IMR-90 (cell line): ENCODE measurements at places on chromosomes 3 and 15.

DNA sequence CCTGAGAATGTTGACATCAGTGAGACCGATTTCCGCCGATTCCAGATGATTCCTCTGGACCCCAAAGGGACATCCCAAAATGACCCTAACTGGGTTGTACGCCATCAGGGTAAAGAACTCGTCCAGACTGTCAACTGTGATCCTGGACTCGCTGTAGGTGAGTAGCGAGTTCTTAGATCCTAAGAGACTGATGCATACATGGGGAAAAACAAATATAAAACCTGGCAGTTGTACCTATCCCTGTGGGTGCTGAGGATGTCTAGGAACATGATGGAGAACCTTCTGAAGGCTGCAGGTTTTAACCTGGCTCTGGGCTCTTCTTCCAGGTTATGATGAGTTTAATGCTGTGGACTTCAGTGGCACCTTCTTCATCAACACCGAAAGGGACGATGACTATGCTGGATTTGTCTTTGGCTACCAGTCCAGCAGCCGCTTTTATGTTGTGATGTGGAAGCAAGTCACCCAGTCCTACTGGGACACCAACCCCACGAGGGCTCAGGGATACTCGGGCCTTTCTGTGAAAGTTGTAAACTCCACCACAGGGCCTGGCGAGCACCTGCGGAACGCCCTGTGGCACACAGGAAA lies 12.3 kb downstream of the THBS1 start:
- peak; percentile 34 for DNase-seq

- DNase-seq: no peak
Measured at GRCh38 chr3:124592658-124593441, 137.4 kb upstream of the UMPS start.

GRCh38 chr3:14415501-14415900 lies 13.1 kb downstream of the SLC6A6 start:
- DNase-seq: peak; percentile 53

GRCh38 chr15:60708684-60709083 lies 229.7 kb upstream of the ICE2 start:
- peak; percentile 99 for DNase-seq

DNA sequence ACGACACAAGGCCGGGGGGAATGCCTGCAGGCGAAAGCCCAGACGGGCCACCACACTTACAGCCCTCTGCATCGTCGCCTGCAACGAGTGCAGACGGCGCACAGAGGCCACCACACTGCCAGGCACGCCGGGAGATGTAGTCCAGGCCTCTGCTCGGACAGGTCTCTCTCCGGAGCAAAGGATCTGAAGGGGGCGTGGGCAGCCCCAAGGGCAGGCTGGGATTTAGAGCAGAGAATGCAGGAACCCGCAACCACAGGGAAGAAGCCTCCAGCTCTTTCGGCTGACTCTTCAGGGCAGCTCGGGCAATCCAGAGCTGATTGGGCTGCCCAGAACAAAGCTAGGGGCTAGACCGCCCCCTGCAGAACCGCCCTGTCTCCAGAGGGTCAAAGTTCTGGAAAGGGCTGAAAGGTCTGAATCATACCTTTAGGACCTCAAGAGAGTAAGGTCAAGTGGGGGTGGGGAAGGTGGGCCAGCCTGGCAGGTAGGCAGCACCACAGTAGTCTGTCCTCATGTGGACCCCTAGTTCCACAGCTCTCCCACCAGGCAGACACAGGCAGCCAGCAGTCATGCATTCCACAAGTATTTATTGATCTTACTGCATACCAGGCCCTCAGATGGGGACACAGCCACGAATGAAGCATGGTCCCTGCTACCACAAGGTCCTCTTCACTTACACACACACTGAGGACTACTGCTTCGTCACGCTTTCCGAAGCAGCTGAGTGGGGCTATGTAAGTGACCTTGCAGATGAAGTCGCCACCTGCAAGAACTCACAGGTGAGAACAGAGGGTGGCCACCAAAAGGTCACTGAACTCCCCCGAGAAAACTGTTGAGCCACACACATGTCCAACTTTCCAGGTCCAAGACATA lies at the start of gene AMT:
AMT (minus strand) TSS at position 95 of the 870 bp plus-strand sequence; CDS start at position 72, 23 bp downstream.
- peak; percentile 30 for DNase-seq

DNA sequence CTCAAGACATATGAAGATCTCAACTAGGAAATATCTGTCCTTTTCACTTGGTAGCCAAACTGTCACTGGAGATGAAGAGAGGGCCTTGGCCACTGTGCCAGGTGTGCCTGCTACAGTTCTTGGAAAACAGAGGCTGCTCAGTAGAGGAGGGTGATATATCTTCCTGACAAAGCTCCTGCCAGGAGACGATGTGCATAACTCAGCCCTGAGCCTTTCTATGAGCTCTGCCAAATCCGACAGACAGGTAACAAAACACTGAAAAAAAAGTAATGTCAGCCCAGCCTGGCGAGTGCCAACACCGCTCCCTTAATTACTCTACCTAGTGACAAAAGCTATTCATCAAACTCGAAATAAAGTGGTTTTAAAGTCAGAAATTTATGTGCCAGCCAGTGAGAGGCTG lies 123.2 kb downstream of the MFSD1 start:
- no peak for DNase-seq

- DNase-seq: peak; percentile 11
Measured at GRCh38 chr15:77483425-77484140, 62.9 kb downstream of the HMG20A start.

DNA sequence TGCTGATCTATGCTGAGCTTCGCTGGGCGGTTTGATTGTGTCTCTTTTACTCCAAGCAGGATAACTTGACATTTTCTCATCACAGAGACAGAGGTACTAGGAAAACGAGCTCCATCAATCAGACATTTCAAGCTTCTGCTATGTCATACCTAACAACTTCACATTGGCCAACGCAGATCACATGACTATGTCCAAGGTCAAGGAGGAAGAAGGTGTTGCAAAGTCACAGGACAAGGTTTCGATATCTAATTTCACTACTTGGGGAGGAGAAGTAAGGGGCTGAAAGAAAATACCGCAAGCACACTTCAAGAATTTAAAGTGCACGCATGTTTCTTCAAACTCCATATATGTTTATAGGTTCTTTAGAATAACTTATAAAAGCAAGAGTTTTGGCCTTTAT lies 425.8 kb downstream of the CHL1 start:
- no peak for DNase-seq

DNA sequence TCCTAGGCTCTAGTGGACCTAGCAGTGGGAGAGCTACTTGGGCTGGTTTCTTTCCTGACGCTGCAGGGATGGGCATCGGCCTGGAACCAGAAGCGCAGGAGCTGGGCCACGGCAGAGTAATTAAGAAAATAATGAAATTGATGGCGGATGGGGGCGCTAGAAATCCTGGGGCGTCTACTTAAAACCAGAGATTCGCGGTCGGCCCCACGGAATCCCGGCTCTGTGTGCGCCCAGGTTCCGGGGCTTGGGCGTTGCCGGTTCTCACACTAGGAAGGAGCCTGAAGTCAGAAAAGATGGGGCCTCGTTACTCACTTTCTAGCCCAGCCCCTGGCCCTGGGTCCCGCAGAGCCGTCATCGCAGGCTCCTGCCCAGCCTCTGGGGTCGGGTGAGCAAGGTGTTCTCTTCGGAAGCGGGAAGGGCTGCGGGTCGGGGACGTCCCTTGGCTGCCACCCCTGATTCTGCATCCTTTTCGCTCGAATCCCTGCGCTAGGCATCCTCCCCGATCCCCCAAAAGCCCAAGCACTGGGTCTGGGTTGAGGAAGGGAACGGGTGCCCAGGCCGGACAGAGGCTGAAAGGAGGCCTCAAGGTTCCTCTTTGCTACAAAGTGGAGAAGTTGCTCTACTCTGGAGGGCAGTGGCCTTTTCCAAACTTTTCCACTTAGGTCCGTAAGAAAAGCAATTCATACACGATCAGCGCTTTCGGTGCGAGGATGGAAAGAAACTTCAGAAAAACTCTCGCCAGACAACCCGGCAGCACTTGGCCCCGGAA lies 6.1 kb downstream of the SOX14 start:
- DNase-seq: no peak

- DNase-seq: peak; percentile 82
Measured at GRCh38 chr3:73624821-73625665, at the start of gene PDZRN3. TSS of gene PDZRN3 (minus strand) at chr3:73624941.

DNA sequence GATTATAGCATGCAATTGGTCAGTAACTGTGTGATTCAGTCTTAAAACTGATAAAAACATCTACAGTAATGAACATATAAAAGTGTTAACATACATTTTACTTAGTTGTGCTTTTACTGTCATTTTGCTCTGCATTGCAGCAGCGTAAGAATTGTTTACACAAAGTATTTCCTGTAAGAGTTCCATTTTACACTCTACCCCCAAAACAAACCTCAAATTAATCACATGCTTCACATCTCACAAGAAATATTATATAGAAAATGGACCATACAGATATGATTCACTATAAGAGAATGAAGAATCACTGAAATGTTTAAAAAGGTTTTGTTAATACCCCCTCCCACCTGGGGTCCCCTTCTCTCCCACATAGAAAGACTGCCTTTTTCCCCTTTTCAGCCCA lies 225.9 kb upstream of the LRRN1 start:
- no peak for DNase-seq
